ENCODE measurements at places on chromosomes 3 and 15. TPM values are rescaled to one million over a fixed set of nuclear protein-coding genes. Genes with fewer than 3 reads are reported as not detected.

GRCh38 chr3:47355010-47355409 lies 25.8 kb upstream of the PTPN23 start:
- H3K27me3 ChIP-seq, result no peaks in the 10 kb centered on the region
- no peak for DNase-seq
- H3K4me3 ChIP-seq, result no peak overlapping the region
- no peaks in the 10 kb centered on the region for H3K4me1 ChIP-seq
- no peaks in the 10 kb centered on the region for H3K36me3 ChIP-seq
- no peak overlapping the region for H3K27ac ChIP-seq

GRCh38 chr3:2468816-2469215 lies 370.1 kb downstream of the CNTN4 start:
- no peak for DNase-seq
- no peaks in the 10 kb centered on the region for H3K27me3 ChIP-seq
- H3K4me1 ChIP-seq, result no peaks in the 10 kb centered on the region
- H3K36me3 ChIP-seq, result no peaks in the 10 kb centered on the region
- H3K27ac ChIP-seq, result no peak overlapping the region

DNA sequence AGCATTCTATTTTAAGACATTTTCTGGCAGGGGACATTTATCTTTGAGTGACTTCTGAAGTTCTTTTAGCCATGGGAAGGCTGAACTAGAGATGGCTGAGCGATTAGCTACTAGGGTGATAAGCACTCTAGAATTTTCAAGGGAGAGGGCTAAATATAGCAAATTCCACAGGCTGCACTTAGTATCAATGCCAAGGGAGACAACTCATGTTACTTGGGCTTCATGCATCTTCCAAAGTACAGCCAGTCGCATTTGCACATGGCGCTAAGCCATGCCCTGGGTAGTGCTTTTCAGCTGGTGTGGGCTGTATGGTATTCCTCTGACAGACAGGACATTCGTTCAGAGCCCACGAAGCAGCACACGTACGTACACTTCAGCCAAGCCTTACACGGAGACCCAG lies 69.6 kb downstream of the RYR3 start:
- H3K4me1 ChIP-seq, result no peaks in the 10 kb centered on the region
- H3K27ac ChIP-seq, result no peak overlapping the region
- no peak overlapping the region for H3K4me3 ChIP-seq
- no peak for DNase-seq

GRCh38 chr15:66169023-66169422 lies 84.5 kb downstream of the MEGF11 start:
- no peak for DNase-seq
- no peak overlapping the region for H3K27ac ChIP-seq
- no peaks in the 10 kb centered on the region for H3K4me1 ChIP-seq
- no peak overlapping the region for H3K4me3 ChIP-seq

GRCh38 chr3:14170531-14171159 lies 7.8 kb downstream of the XPC start:
- H3K4me1 ChIP-seq, result peaks cover 14% of the 10 kb centered on the region
- no peak overlapping the region for H3K4me3 ChIP-seq
- peaks cover 39% of the 10 kb centered on the region for H3K36me3 ChIP-seq
- peak overlapping the region; percentile 86 for H3K27ac ChIP-seq
- DNase-seq, result no peak

GRCh38 chr15:92714077-92714476 lies 58.5 kb upstream of the FAM174B start:
- H3K4me3 ChIP-seq, result peak overlapping the region; percentile 60
- H3K36me3 ChIP-seq, result no peaks in the 10 kb centered on the region
- H3K4me1 ChIP-seq, result 0 out of 2 replicates have a peak, but pooled peaks cover 11% of the 10 kb centered on the region
- peak; percentile 67 for DNase-seq
- no peak overlapping the region for H3K27ac ChIP-seq
- no peaks in the 10 kb centered on the region for H3K27me3 ChIP-seq

GRCh38 chr3:14478956-14479550 lies 61.1 kb downstream of the GRIP2 start:
- peaks cover 48% of the 10 kb centered on the region for H3K36me3 ChIP-seq
- no peak for DNase-seq
- H3K27ac ChIP-seq, result no peak overlapping the region
- no peak overlapping the region for H3K4me3 ChIP-seq

DNA sequence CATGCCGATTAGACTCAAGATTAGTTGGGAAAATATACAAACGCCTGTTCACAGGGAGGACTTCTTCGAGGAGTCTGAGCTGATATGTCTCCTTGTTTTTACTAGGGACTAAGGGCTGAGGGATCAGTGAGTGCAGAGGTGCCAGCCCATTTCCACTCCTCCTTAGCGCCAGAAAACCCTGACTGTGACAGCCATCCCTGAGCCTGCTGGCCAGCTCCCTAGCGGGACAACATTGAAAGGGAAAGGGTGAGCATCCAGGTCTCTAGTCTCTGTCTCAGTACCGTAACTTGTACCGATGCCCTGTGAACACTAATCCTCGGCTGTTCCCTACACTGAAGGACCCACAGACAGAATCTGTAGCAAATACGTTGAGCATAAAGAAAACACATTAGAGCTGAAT lies 243.4 kb downstream of the WNT5A start:
- 0 out of 2 replicates have a peak, but pooled peaks cover 3% of the 10 kb centered on the region for H3K4me1 ChIP-seq
- H3K27ac ChIP-seq, result no peak overlapping the region
- no peaks in the 10 kb centered on the region for H3K27me3 ChIP-seq
- H3K36me3 ChIP-seq, result no peaks in the 10 kb centered on the region
- no peak overlapping the region for H3K4me3 ChIP-seq

DNA sequence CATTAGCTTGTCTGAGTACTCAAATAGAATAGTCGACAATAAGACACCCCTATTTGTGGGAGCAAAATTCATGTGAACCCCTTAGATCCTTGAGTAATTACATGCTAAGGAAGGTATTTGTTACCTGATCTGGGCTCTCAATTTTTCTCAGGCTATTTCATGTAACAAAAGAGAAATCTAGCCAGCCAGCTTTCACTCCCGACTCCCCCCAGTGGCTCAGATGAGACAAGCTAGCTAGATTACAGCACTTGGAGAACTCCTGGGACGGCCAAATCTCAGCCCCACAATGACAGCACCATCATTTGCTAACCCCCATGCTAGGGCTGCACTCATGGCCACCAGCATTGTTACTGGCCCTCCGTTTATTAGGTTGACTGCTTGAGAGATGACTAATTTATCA lies 41.3 kb downstream of the GLDN start:
- H3K4me3 ChIP-seq, result no peak overlapping the region
- no peak for DNase-seq
- H3K27ac ChIP-seq, result no peak overlapping the region
- H3K27me3 ChIP-seq, result no peaks in the 10 kb centered on the region
- no peaks in the 10 kb centered on the region for H3K4me1 ChIP-seq

GRCh38 chr15:86689006-86689405 lies 609.3 kb downstream of the AGBL1 start:
- H3K4me1 ChIP-seq, result no peaks in the 10 kb centered on the region
- H3K27me3 ChIP-seq, result no peaks in the 10 kb centered on the region
- DNase-seq, result no peak
- no peak overlapping the region for H3K27ac ChIP-seq
- no peaks in the 10 kb centered on the region for H3K36me3 ChIP-seq

DNA sequence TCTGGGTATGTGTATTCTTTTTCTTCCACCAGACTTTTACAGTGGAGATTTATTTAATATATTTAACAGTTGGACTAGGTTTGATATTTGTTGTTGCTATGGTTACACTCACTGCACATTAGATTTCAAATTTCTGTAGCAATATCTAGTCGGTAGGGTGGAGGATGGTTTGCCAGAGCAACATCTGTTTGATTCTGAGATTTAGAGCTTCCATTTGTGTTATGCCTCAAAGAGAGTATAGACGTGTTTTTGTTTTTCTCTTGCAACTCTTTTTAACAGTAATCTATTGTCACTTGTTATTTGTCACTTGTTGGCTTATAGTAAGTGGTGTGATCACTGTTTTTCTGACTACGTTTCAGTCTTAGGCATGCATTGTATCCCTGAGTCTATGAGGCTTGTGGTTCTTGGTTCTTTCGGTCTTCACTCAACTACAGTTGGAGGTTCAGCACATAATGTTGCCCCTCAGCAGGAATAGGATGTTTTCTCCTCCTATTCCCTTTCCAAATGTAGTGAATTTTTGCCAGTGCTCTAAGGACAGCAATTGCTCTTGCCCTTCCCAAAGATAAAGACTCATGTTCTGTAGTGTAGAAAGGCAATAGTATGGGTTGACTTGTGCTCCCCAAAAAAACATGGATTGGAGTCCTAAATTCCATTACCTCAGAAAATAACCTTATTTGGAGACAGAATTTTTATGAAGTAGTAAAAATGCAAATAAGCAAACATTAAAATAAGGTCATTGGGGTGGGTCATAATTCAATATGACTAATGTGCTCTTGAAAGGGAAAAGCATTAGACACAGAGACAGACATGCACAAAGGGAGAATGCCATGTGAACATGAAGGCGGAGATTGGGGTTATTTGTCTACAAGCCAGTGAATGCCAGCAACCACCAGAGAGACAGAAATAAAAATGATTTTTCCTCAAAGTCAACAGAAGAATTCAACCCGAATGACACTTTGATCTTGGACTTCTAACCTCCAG lies 692.1 kb downstream of the DIPK2A start:
- H3K4me1 ChIP-seq, result no peaks in the 10 kb centered on the region
- DNase-seq, result no peak
- no peak overlapping the region for H3K4me3 ChIP-seq
- H3K36me3 ChIP-seq, result no peaks in the 10 kb centered on the region
- H3K27ac ChIP-seq, result no peak overlapping the region

DNA sequence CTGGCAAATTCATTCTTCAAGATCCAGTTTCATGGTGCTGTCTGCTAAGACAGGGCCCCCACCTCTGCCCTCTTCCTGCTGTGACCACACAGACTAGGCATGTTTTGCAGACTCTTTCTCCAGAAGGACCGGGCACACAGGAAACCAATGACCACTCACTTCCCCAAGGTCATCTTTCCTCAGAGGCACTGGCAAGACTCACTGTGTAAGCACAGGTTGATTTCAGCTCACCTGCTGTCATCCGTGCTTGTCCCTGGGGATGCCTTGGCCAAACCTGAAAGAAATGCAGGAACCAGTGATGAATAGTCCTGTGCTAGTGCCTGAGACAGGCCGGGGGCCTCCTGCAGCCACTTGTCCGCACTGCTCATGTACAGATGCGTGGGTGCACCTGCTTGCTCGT lies 33.5 kb downstream of the ALS2CL start:
- no peaks in the 10 kb centered on the region for H3K36me3 ChIP-seq
- no peak overlapping the region for H3K4me3 ChIP-seq
- H3K27me3 ChIP-seq, result no peaks in the 10 kb centered on the region
- no peak for DNase-seq
- peaks cover 28% of the 10 kb centered on the region for H3K4me1 ChIP-seq

- H3K36me3 ChIP-seq, result no peaks in the 10 kb centered on the region
- DNase-seq, result no peak
- no peak overlapping the region for H3K27ac ChIP-seq
- no peak overlapping the region for H3K4me3 ChIP-seq
- no peaks in the 10 kb centered on the region for H3K27me3 ChIP-seq
Observed at GRCh38 chr15:77097921-77098320, 27.0 kb upstream of the TSPAN3 start.

GRCh38 chr3:23241256-23241655 lies 38.1 kb downstream of the UBE2E2 start:
- H3K27ac ChIP-seq, result no peak overlapping the region
- peaks cover 12% of the 10 kb centered on the region for H3K4me1 ChIP-seq
- no peak overlapping the region for H3K4me3 ChIP-seq
- H3K36me3 ChIP-seq, result no peaks in the 10 kb centered on the region
- no peaks in the 10 kb centered on the region for H3K27me3 ChIP-seq

DNA sequence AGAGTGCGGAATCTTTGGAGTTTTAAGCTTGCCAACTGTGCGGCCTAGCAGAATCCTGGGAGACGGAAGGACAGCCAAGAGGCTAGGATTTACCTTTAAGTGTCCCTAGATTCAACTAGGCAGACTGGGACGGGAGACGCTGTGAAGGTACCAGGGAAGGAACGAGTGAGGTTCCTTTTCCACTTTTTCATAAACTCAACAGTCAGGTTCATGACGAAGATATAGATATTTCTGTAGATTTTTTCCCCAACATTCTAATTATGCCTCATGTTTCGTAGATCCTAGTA lies 564 bp upstream of the GABPB1 start:
- peaks cover 30% of the 10 kb centered on the region for H3K4me1 ChIP-seq
- no peak for DNase-seq
- H3K36me3 ChIP-seq, result peaks cover 16% of the 10 kb centered on the region
- peak overlapping the region; percentile 76 for H3K4me3 ChIP-seq

GRCh38 chr3:116083683-116084082 lies 361.6 kb downstream of the LSAMP start:
- H3K4me1 ChIP-seq, result no peaks in the 10 kb centered on the region
- DNase-seq, result no peak
- H3K36me3 ChIP-seq, result no peaks in the 10 kb centered on the region

MKRN2 gene
- total RNA-seq, result 25.0 TPM

ROPN1 gene
- not detected for total RNA-seq

IL20RB gene
- total RNA-seq, result 3.8 TPM

SEMA5B gene
- not detected for total RNA-seq

SLC2A2 gene
- not detected for total RNA-seq

TMIE gene
- total RNA-seq, result 6.5 TPM

C3orf85 gene
- not detected for total RNA-seq

NEK4 gene
- total RNA-seq, result 26.3 TPM

BCHE gene
- not detected for total RNA-seq

ITIH1 gene
- not detected for total RNA-seq
